Skeletal muscle tissue (tissue), 5 donors: ENCODE measurements at places on chromosomes 12 and 14. TPM values are rescaled to one million over a fixed set of nuclear protein-coding genes. Genes with fewer than 3 reads are reported as not detected.

The PLA2G1B gene
- total RNA-seq = not detected

The CD4 gene
- total RNA-seq = 6.8 TPM

The MARS1 gene
- total RNA-seq = 68.4 TPM

The GNG2 gene
- total RNA-seq = 25.1 TPM

The MAP3K9 gene
- total RNA-seq = under 0.01 TPM

The SMARCD1 gene
- total RNA-seq = 19.3 TPM

The MYH6 gene
- 2.1 TPM for total RNA-seq

The RAD9B gene
- total RNA-seq = 1.6 TPM

The CHGA gene
- total RNA-seq = 0.52 TPM

The BDKRB2 gene
- 2.6 TPM for total RNA-seq

The PLCZ1 gene
- total RNA-seq = not detected

The MYF5 gene
- 28.2 TPM for total RNA-seq

The SERPINA3 gene
- not detected for total RNA-seq

The ARHGAP9 gene
- 5.2 TPM for total RNA-seq

The RACGAP1 gene
- total RNA-seq = 23.5 TPM

The IL26 gene
- total RNA-seq = not detected

The PKP2 gene
- total RNA-seq = 5.2 TPM

The ACSM4 gene
- total RNA-seq = not detected

The OTOGL gene
- total RNA-seq = 0.52 TPM

The GLI1 gene
- 5.2 TPM for total RNA-seq

The TROAP gene
- total RNA-seq = 3.1 TPM

The PRICKLE1 gene
- total RNA-seq = 27.1 TPM

The SLC25A47 gene
- total RNA-seq = 0.52 TPM
